GM06990 (cell line): ENCODE measurements at places on chromosomes 13 and 19.

GRCh38 chr13:77022341-77022740, 4.6 kb downstream of the FBXL3 start:
- DNase-seq, result no peak

- DNase-seq, result no peak
These were observed 14.6 kb downstream of the IFNL3 start for GRCh38 chr19:39230096-39230764.

- DNase-seq, result no peak
These were observed 452 bp downstream of the PIAS4 start for GRCh38 chr19:4007836-4008539.

- no peak for DNase-seq
These were observed 36.0 kb downstream of the KCTD15 start for GRCh38 chr19:33832633-33833032.

DNA sequence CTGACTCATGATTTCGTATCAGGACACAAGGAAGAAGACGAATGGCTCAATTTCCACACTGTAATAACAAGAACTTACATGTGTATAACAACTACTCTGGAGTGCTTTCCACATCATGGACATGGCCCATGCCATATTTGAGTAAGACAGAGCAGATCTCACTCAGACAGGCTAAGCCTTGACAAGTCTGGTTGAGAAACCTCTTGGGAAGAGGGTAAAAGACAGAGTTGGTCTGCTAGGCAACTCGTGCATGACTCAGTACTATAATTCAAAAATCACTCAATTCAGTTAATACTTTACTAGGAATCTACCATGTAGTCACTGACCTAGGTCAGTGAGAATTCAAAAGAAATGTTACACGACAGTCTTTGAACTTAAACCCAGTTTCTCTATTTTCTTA, 5.7 kb upstream of the THSD1 start:
- no peak for DNase-seq

DNA sequence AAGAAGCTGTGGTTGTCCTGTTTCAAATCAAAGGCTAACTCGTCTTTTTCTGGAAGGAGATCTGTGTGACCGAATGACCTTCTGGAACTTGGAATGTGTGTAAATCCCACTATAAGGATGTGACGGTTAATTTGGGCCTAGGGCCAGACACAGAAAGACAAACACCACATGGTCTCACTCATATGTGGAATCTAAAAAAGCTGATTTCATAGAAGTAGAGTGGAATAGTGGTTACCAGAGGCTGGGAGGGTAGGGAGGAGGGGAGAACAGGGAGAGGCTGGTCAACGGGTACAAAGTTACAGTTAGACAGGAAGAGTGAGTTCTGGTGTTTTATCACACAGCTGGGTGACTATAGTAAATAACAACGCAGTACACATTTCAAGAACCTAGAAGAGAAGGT, 39.3 kb upstream of the RGCC start:
- DNase-seq, result no peak

GRCh38 chr13:45232591-45232990, 31.7 kb upstream of the KCTD4 start:
- DNase-seq, result no peak

DNA sequence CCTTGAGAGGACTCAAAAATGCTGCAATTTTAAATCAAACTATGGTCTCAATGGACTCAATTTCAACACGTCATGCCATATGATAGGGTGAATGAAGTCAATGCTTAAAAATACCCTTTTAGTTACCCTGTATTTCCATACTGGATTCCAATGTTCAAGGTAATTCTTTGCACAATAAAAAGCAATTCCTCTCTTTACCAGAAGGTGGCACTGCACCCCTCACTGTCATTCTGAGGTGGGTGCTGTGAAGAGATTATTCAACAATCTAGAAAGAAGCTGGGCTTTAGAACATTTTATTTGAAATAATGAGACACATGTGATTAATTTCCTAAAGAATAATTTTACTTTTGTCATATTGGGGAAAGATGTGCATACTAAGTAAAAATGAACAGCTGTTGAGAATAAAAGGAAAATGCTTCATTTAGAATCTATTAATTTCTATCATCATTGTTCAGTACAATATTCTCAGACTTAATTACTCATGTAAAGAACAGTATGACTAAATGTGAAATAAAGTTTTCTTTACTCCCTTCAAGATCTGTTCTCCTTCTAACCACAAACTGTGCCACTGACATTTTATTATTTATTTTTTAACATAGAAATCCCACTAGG, 789.1 kb downstream of the GPC5 start:
- DNase-seq, result no peak

- DNase-seq, result no peak
These were observed 159.0 kb downstream of the RFC3 start for GRCh38 chr13:33976965-33977364.

DNA sequence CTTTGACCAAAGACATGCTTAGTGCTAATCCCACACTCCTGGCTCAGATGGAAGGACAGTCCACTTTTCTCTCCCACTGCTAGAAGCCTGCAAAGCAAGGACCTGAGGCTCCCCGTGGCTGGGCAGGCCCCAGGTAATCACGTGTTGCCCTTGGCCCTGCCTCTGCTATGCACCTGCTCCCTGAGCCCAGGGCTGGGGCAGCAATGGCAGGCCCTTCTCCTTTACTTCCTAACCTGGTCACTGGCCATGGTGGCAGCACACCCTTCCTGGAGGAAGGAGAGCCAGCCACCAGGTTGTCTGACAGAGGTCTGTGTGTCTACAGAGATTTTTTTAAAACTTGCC, 27.9 kb upstream of the ZNF492 start:
- no peak for DNase-seq

DNA sequence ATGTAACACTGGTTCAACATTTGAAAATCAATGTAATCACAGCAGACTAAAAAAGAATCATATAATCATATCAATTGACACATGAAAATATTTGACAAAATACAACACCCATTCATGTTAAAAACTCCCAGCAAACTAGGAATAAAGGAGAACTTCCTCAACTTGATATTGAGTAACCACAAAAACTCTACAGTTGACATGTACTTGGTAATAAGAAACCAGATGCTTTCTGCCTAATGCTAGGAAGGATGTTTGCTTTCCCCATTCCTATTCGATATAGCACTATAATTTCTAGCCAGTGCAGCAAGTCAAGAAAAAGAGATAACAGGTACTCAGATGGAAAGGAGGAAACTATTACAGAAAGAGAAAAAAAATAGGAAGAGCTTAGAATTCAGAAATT, 26.9 kb downstream of the UFM1 start:
- no peak for DNase-seq

GRCh38 chr13:44542361-44542760, 33.8 kb downstream of the TSC22D1 start:
- no peak for DNase-seq

DNA sequence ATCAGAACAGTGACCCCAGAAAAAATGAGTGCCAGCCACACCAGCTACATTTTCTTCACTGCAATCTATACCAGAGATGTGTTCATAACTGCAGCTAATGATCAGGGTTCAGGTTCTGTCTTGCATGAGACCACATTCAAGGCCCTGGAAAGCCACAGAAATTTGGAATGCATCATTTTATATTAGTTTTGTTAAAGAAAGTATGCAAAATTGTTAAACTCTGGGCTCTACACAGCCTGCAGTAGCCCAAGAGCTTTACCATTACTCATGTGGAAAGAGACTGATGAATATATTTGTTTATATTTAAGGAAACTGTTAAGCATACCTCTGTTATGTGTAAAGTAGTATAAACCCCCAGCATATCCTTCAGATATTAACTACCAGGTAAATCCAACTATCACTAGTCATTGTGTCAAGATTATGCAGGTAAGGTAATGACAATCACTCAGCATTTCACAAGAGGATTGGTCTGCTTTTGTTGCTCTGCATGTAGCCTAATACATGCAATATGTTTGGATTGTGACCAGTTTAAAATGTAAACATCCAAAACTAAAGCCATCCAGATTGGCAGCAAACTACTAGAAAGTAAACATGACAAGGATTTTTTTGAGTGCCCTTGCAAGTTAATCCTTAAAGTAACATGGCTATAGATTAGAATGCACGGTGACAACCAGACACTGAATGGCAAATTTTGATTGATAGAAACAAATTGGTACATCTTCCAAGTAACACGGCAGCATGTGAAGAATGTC, 429.1 kb upstream of the ARGLU1 start:
- no peak for DNase-seq

DNA sequence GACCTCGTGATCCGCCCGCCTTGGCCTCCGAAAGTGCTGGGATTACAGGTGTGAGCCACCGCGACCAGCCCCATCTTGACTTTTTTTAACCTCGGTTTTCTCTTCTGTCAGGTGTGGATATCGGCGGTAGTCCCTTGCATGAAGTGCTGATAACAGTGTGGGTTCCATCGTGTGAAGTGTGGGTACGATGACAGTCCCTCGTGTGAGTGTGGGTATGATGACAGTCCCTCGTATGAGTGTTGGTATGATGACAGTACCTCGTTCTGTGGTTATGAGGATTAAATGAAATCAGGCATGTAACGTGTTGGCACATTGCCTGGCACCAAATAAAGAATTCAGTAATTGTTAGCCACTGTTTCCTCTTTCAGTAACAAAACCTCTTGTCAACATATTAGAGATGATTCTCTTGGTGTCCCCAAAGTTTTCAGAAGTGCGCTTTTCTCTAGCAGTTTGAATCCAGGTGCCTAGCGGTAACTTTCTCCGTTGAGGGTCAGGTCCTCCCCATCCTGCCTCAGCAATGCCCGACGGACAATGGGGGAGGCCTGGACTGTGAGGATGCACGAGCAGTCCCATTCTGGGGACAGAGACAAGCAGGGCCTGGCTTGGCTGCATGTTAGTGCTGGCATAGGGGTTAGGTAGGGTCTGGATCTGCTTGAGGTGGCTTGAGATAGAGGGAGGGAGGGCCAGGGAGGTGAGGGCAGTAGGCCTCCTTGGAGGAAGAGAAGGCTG, 15.3 kb downstream of the GATAD2A start:
- no peak for DNase-seq

DNA sequence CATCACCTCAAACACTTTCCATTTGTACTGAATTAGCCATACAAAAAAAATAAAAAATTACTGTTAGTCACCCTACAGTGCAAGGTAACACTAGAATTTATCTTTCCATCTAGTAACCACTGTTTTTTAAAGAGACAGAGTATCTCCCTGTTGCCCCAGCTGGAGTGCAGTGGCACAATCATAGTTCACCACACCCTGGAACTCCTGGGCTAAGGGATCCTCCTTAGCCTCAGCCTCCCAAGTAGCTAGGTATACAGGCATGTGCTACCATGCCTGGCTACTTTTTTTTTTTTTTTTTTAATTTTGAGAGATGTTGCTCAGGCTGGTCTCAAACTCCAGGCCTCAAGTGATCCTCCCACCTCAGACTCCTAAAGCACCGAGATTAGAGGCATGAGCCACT, 17.9 kb downstream of the ANKRD10 start:
- DNase-seq, result no peak

DNA sequence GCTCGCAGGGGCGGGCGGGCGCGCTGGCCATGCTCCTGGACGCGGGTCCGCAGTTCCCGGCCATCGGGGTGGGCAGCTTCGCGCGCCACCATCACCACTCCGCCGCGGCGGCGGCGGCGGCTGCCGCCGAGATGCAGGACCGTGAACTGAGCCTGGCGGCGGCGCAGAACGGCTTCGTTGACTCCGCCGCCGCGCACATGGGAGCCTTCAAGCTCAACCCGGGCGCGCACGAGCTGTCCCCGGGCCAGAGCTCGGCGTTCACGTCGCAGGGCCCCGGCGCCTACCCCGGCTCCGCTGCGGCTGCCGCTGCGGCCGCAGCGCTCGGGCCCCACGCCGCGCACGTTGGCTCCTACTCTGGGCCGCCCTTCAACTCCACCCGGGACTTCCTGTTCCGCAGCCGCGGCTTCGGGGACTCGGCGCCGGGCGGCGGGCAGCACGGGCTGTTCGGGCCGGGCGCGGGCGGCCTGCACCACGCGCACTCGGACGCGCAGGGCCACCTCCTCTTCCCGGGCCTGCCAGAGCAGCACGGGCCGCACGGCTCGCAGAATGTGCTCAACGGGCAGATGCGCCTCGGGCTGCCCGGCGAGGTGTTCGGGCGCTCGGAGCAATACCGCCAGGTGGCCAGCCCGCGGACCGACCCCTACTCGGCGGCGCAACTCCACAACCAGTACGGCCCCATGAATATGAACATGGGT, 599 bp downstream of the ZIC2 start:
- DNase-seq, result no peak

GRCh38 chr13:28451482-28452217, 43.3 kb downstream of the FLT1 start:
- no peak for DNase-seq

DNA sequence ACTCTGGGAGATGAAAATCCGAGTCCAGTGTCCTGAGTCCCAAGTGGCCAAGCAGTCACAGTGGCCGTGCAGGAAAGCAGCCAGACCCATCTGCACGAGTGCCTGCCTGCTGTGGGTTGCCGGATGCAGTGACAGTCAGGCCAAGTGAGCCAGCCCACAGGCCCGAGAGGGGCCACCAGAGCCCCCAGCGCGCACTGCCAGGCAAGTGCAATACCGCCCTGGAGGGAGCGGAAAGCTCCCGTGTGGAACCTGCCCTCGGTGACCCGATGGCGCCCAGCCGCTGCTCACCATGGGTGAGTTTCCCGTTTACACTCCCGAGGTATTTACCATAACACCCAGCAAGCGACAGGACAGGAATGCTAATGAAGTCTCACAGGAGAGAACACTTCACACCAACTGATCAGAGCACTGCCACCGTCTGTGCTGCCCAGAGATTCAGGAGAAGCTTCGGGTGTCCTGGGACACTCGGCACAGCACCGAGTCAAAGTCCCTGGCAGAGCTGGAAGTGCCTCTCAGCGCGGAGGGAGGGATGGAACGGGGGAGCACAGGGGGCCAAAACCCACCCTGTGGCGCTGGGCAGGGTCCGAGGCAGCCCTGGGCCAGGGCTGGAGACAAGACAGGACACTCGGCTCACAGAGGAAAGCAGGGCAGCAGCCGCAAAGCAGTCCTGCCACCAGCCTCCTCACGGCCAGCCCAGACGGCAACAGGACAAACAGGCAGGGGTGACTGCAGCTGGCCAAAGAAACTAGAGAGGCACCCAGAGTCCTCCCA, 21.3 kb upstream of the TINCR start:
- DNase-seq, result no peak

- DNase-seq, result no peak
These were observed 728.9 kb downstream of the EFNB2 start for GRCh38 chr13:105806628-105806920.

GRCh38 chr19:35596366-35596999, 10.5 kb downstream of the PMIS2 start:
- DNase-seq, result peak; percentile 59

DNA sequence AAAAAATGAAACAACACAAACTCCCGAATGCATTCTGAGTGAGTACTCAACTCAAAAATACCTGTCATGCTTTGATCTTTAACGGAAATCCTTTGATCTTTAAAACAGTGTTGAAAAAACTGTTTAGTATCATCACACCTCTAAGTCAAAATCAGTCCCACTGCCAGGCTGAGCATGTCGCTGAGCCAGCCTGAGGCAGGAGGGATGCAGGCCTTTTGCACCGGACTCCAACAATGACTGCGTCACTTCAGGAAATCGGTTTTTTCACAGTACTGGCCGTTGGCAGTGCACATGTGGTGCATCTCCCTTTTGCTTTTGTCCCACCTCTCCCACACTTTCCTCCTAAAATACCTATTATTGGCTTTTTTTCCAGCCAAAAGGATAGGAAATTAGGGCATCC, 78.2 kb downstream of the SHISA2 start:
- DNase-seq, result no peak

- no peak for DNase-seq
These were observed 41.0 kb upstream of the USP29 start for GRCh38 chr19:57078802-57079201.
